ENCODE measurements at places on chromosomes 13 and 19. TPM values are rescaled to one million over a fixed set of nuclear protein-coding genes. Genes with fewer than 3 reads are reported as not detected.

Gene LGALS14
- not detected for total RNA-seq

Gene ACP7
- not detected for total RNA-seq

Gene PPP1R37
- 25.9 TPM for total RNA-seq

Gene LIM2
- not detected for total RNA-seq

Gene CLEC4M
- 0.72 TPM for total RNA-seq

Gene APOC1
- 0.28 TPM for total RNA-seq

Gene CLIP3
- 4.7 TPM for total RNA-seq

Gene ATP7B
- total RNA-seq: 5.6 TPM

Gene IZUMO4
- 0.85 TPM for total RNA-seq

Gene MAST1
- total RNA-seq: 0.09 TPM

Gene EID2B
- total RNA-seq: 3.0 TPM

Gene EEF1AKMT1
- 9.4 TPM for total RNA-seq

Gene TMC4
- not detected for total RNA-seq

Gene ATP11A
- total RNA-seq: 27.1 TPM

Gene PLEKHF1
- total RNA-seq: 7.4 TPM

Gene PABPC3
- 0.09 TPM for total RNA-seq

Gene SPACA4
- total RNA-seq: not detected

Gene NEK5
- 0.09 TPM for total RNA-seq

Gene CEACAM7
- total RNA-seq: not detected

Gene ZNF493
- total RNA-seq: 27.5 TPM

Gene SULT2A1
- total RNA-seq: not detected

Gene NKPD1
- total RNA-seq: 0.09 TPM

Gene ZNF540
- under 0.01 TPM for total RNA-seq

Gene LYPD5
- 0.56 TPM for total RNA-seq

Gene ZNF443
- total RNA-seq: 3.7 TPM

Gene HTR2A
- total RNA-seq: not detected

Gene OR7C1
- not detected for total RNA-seq

Gene FUT3
- not detected for total RNA-seq

Gene DCT
- total RNA-seq: not detected

Gene DAZAP1
- 63.1 TPM for total RNA-seq

Gene ICAM5
- total RNA-seq: 0.56 TPM

Gene FKRP
- 10.6 TPM for total RNA-seq

Gene C19orf81
- total RNA-seq: 1.2 TPM

Gene NXNL1
- total RNA-seq: not detected

Gene STOML3
- total RNA-seq: not detected

Gene IRGQ
- 23.5 TPM for total RNA-seq

Gene SLC8A2
- total RNA-seq: under 0.01 TPM

Gene RFPL4A
- total RNA-seq: not detected

Gene ZNF600
- total RNA-seq: 3.7 TPM

Gene CCDC169
- total RNA-seq: 3.9 TPM

Gene SERTM1
- 0.47 TPM for total RNA-seq

Gene ARL11
- 0.09 TPM for total RNA-seq

Gene CAMSAP3
- under 0.01 TPM for total RNA-seq

Gene SIGLEC5
- total RNA-seq: not detected

Gene KCNC3
- 0.19 TPM for total RNA-seq

Data from endothelial cell of coronary artery (primary cell).